Smooth muscle cell of trachea (primary cell): ENCODE measurements at places on chromosomes 5 and 9. TPM values are rescaled to one million over a fixed set of nuclear protein-coding genes. Genes with fewer than 3 reads are reported as not detected.

CTNNAL1 gene
- 60.0 and 146 TPM in 2 replicates for total RNA-seq

C9orf50 gene
- 0.17 and 0.44 TPM in 2 replicates for total RNA-seq

ECM2 gene
- 5.7 and 6.1 TPM in 2 replicates for total RNA-seq

EPB41L4A gene
- 0.29 and 0.33 TPM in 2 replicates for total RNA-seq

RASGEF1C gene
- total RNA-seq = not detected in 2 replicates

RLN2 gene
- total RNA-seq = not detected in 2 replicates
